Umbilical cord (tissue), 2 donors: ENCODE measurements at places on chromosomes 4 and X.

DNA sequence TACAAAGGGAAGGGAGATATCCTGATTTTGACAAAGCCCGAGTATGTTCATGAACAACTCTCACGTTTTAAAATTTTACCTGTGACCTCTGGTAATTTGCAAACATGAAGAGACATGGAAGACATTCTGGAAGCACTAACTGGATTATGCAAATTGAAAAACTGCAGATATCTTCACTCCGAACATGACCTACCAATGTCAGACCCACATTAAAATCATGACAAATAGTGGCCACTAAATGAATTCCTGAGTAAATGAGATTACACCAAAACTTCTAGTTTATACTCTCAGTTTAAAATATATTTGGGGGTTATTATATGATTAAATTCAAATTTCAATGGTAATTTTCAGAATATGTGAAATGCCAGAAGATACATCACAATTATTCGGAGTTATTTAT is 19.9 kb upstream of the CBR4 start:
- DNase-seq, result no peak

- peak; percentile 92 for DNase-seq
These were observed 9.4 kb downstream of the KLF3 start for GRCh38 chr4:38673130-38673978.

DNA sequence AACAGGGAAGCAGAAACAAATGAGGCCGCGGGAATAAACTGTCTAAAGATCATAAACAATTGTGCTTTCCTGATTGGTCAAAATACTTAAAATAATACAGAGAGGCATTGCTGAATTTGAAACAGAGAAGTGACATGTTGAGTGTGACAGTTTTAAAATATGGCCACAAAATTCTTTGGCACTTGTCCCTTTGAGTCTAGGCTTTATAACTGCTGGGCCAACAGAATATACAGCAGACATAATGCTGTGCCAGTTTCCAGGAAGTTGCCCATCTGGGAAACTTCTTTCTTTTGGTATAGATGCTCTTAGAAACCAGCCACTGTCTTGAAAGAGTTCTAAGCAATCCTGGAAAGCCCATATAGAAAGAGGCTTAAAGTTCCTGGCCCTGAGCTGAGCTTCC is 668.4 kb downstream of the CENPC start:
- no peak for DNase-seq

GRCh38 chr4:113020966-113021365 is 28.5 kb upstream of the ANK2 start:
- DNase-seq, result peak; percentile 69

GRCh38 chrX:79325263-79325958 is 41.7 kb downstream of the ITM2A start:
- DNase-seq, result no peak
